ENCODE measurements at places on chromosomes 4 and X.

DNA sequence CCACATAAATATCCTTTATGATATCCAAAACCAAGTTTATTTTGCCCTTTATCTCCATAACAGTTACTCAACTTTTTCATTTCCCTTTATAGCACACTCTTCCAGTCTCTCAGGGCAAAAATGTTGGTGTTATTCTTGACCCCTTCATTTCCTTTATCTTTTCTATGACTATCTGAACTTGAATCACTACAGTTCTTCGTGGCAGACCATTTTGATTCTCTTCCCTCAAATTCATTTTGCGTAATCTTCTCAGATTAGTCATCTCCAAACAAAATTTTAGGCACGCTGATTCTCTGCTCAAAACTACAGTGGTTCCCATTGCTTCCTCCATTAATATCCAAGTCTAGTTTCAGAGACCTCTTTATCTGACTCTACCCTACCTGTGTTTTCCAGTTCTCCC lies 26.1 kb downstream of the RUFY3 start:
- DNase-seq, result no peak

GRCh38 chrX:108138814-108139702 lies 47.5 kb downstream of the ATG4A start:
- DNase-seq, result no peak

DNA sequence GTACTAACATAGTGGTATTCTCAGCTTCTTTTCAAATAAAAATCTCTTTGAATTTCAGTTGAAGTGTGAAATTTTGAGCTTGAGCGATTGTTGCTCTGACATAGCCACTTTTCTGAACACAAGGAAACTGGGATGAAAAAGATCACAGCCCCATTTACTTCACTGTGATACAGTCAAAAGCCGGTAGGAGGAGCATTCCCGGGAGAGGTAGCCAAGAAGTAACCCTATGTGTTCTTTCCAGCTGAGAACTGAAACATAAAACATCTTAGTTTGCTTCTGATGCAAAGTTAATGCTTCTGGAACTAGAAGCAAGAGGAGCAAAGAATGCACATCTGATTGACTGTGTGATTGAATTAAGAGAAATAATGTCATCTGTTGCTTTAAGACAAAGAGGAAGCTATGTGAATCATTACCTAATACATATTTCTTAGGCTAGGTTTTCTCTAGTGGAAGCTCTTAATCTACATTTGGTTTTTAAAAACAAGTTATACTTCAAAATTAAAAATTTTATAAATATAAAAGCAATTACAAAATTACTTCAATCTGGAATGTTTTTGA lies 88.3 kb upstream of the UNC5C start:
- no peak for DNase-seq

DNA sequence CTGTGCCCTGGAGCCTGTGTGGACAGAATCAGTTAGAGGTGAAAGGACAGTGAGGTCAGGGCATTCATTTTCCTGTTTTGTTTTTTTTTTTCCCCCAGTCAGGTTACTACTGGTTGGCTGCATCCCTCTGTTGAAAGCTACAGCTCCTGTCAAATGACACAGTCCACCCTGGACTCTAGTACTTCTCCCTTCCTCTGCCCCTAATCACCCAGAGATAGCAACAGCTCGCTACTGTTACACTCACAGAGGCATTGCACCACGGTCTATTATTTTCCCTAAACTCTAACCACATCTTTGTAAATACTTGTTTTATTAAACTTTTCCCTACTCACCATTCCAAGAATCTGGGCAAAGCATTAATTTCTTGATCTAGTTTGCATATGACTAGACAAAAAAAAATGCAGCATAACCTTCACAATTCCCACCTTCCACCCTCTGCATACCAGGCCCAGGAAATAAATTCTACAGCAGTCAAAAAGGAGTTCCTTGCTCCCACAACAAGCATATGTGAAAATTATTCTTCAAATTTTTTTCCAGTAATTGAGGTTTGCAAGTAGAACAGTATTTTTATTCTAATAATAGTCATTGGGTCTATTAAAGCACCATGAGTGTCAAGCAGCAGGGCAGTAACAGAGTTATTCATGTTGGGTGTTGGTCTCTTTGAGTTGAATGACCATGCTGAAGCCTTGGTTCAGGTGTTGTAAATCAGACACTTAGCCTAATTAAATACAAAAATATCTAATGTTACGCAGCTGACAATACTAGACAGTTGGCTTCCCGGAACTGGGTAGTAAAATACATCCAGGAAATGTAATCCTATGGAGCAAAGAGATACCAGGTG lies 329.2 kb downstream of the INPP4B start:
- no peak for DNase-seq

- DNase-seq, result no peak
These were observed 23.5 kb upstream of the PHF8 start for GRCh38 chrX:54067766-54068165.

GRCh38 chrX:108309144-108309543 lies 129.1 kb downstream of the COL4A6 start:
- DNase-seq, result no peak

- DNase-seq, result no peak
These were observed 159.9 kb downstream of the MGST2 start for GRCh38 chr4:139825523-139826014.

DNA sequence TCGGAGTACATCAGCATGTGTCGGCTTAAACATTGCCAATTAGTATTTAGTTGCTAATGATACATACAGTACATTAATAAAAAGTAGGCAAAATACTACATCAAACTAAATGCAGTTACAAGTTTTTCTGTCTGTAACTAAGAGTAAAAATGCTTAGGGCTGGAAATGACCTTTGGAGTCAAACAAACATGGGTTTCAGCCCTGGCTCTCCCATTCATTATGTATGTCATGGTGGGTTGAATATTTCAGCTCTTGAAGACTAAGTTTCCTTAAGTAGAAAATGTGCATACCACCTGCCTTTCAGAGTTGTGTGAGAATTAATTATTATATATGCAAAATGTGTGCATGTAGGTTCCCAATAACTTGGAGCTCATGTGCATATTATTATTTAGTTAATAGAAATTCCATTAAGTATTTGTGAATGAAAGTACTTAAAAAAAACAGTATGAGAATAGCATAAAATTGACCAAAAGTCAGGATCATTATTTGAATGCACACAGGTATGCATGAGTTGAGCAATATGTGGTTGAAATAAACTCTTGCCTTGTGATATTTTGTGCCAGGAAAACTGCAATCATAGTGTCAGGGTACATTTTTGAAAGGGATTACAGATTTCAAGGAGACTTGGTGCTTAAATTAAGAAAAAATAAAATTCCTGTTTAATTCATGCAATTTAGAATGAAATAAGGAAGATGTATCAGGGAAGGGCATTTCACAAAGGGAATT lies 2048.7 kb downstream of the PCDH7 start:
- DNase-seq, result no peak

GRCh38 chrX:30060718-30061117 lies 154.6 kb upstream of the MAGEB2 start:
- DNase-seq, result no peak

DNA sequence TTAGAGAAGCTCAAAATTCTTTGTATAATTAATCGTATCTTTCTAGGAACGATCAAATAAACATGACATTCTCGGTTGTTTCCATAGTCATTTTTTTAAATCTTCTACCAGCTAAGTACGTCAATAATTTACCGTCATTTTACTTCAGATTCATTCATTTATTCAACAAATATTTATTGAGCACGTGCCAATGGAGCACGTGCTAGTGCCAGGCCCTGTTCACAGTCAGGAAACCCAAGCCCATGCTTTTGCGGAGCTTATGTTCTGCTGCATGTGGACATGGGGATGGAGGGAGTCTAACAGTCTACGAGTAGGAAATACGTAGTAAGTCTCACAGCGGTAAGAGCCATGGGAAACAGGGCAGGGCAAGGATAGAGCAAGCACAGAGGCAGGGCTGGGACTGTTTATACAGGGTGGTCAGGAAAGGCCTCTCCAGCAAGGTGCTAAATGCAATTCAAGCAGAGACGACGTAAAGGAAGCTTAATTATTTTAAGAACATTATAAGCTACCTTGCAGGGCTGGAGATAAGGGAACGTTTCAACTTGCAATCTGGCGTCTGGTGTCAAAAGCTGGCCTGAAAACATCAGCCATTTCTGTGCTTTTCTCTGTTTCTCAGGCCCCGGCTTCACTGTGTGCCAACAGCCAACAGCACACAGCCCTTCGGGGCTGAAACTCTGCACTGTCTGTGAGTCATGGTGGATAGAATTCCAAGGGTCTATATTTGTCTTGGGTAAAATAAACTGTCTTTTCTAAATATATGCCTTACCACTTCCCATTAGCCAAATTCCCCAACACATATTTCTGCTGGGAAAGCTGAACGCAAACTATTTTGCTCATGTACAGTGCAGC lies 517.1 kb upstream of the ZFP42 start:
- DNase-seq, result no peak
